ENCODE measurements at places on chromosomes 6 and 20. TPM values are rescaled to one million over a fixed set of nuclear protein-coding genes. Genes with fewer than 3 reads are reported as not detected.

GRCh38 chr6:128580224-128581110 lies 60.1 kb upstream of the PTPRK start:
- DNase-seq, result no peak
- H3K4me3 ChIP-seq, result no peak overlapping the region

DNA sequence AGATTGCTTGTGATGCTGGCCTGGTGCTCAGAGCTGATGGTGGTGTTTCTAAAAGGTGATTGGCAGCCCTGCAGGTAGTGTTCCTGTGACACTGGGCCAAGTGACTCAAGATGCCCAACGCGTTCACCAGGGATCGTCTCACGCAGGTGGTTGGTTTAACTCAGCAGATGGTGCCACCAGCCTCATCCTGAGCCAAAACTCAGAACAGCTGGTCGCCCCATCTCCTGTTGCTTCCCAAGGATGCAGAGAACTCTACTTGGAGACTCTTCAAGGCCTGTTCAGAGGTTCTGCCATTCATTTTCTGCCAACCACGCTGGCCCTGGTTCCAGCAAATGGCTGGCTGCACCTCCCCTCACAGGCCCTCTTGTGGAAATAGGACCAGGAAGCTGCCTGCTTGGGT lies 394.4 kb downstream of the CDH26 start:
- H3K36me3 ChIP-seq, result no peaks in the 10 kb centered on the region
- H3K27me3 ChIP-seq, result no peaks in the 10 kb centered on the region
- no peak for DNase-seq
- H3K4me1 ChIP-seq, result no peaks in the 10 kb centered on the region
- H3K4me3 ChIP-seq, result no peak overlapping the region

DNA sequence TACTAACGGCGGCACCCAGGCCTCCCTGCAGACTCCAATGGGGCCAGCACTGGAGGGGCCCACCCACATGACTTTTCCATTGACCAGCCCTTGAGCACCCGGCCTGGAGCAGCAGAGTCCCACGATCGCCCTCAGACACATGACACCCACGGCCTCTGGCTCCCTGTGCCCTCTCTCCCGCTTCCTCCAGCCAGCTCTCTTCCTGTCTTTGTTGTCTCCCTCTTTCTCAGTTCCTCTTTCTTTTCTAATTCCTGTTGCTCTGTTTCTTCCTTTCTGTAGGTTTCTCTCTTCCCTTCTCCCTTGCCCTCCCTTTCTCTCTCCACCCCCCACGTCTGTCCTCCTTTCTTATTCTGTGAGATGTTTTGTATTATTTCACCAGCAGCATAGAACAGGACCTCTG lies 26.1 kb upstream of the FANCE start:
- no peak overlapping the region for H3K4me3 ChIP-seq
- H3K4me1 ChIP-seq, result peaks cover 34% of the 10 kb centered on the region
- H3K27ac ChIP-seq, result peak overlapping the region; percentile 82

- no peak for DNase-seq
- no peaks in the 10 kb centered on the region for H3K36me3 ChIP-seq
- no peak overlapping the region for H3K27ac ChIP-seq
- no peaks in the 10 kb centered on the region for H3K4me1 ChIP-seq
- H3K27me3 ChIP-seq, result no peaks in the 10 kb centered on the region
- H3K4me3 ChIP-seq, result no peak overlapping the region
Observed at GRCh38 chr6:79238919-79239318, 4.4 kb upstream of the HMGN3 start.

- no peaks in the 10 kb centered on the region for H3K27me3 ChIP-seq
- no peak overlapping the region for H3K4me3 ChIP-seq
- no peaks in the 10 kb centered on the region for H3K4me1 ChIP-seq
- no peak overlapping the region for H3K27ac ChIP-seq
Observed at GRCh38 chr6:68876792-68877493, 241.9 kb downstream of the ADGRB3 start.

GRCh38 chr6:11766043-11766442 lies 12.6 kb downstream of the ADTRP start:
- no peak for DNase-seq
- peaks cover 18% of the 10 kb centered on the region for H3K4me1 ChIP-seq
- no peak overlapping the region for H3K27ac ChIP-seq
- no peaks in the 10 kb centered on the region for H3K36me3 ChIP-seq

DNA sequence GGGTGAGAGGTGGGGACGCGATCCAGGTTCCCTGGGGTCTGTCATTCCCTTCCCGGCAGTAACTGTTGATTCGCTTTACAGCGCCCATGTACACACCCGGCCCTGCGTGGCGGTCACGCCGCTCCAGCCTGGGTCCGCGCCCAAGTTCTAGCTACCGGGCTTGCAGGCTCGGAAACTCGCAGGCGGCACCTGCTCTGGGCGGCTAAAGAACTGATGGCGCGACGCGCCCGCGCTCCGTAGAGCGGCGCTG lies 1.4 kb upstream of the POU3F2 start:
- no peak overlapping the region for H3K27ac ChIP-seq
- no peaks in the 10 kb centered on the region for H3K36me3 ChIP-seq
- peaks cover 6% of the 10 kb centered on the region for H3K4me1 ChIP-seq
- peaks cover 69% of the 10 kb centered on the region for H3K27me3 ChIP-seq
- H3K4me3 ChIP-seq, result peak overlapping the region; percentile 46

- H3K27ac ChIP-seq, result no peak overlapping the region
- H3K4me3 ChIP-seq, result no peak overlapping the region
- no peak for DNase-seq
- no peaks in the 10 kb centered on the region for H3K4me1 ChIP-seq
- no peaks in the 10 kb centered on the region for H3K27me3 ChIP-seq
Observed at GRCh38 chr20:22789676-22790075, 205.3 kb upstream of the FOXA2 start.

- H3K27ac ChIP-seq, result no peak overlapping the region
- no peaks in the 10 kb centered on the region for H3K36me3 ChIP-seq
- no peaks in the 10 kb centered on the region for H3K4me1 ChIP-seq
- H3K27me3 ChIP-seq, result no peaks in the 10 kb centered on the region
- H3K4me3 ChIP-seq, result no peak overlapping the region
Observed at GRCh38 chr20:32902456-32903420, 44.0 kb downstream of the EFCAB8 start.

DNA sequence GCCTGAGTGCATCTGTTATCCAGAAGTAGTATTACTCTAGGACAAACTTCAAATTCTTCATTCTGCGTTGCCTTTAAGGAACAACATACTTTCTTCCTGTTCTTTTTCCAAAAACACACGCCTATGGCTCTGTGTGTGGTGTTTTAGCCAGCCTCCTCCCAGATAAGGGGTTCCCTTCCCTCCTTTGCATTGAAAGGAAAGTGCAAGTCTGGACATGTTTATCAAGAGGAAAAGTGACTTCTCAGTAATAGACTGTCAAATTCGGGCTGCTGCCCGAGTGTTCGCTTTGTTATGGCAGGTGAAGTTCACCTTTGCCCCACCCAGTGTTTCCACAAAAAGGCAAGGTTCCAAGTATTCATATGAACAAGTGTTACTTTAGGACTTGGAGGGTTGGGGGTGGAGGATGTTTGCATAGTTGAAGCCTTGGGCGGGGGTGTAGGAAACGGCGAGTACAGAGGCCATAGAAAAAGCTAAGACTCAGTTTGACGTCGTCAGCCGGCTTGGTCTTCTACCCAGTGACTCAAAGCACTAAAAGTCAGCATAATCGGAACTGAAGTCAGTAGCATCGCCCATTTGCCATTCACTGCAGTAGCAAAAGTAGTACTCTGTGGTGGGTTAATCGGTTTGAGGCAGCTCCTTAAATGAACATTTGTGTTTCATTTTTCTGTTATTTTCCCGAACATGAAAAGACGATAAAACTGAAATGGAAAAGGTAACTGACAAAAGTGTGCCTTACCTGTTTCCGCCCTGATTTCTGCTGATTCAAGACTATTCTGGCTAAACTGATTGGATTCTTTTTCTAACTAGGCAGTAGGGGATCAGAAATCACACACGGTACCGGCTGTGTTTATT lies 12.5 kb downstream of the PRDM1 start:
- no peaks in the 10 kb centered on the region for H3K27me3 ChIP-seq
- no peaks in the 10 kb centered on the region for H3K36me3 ChIP-seq
- H3K27ac ChIP-seq, result peak overlapping the region; percentile 91
- H3K4me1 ChIP-seq, result peaks cover 3% of the 10 kb centered on the region
- H3K4me3 ChIP-seq, result peak overlapping the region; percentile 39
- DNase-seq, result peak; percentile 80

GRCh38 chr6:150788089-150788488 lies 77.4 kb upstream of the MTHFD1L start:
- no peaks in the 10 kb centered on the region for H3K27me3 ChIP-seq
- H3K4me1 ChIP-seq, result no peaks in the 10 kb centered on the region

GRCh38 chr6:168494726-168495125 lies 53.7 kb downstream of the SMOC2 start:
- no peaks in the 10 kb centered on the region for H3K4me1 ChIP-seq
- no peak for DNase-seq
- H3K27me3 ChIP-seq, result no peaks in the 10 kb centered on the region
- H3K36me3 ChIP-seq, result no peaks in the 10 kb centered on the region
- H3K4me3 ChIP-seq, result no peak overlapping the region

- H3K27me3 ChIP-seq, result no peaks in the 10 kb centered on the region
- H3K4me1 ChIP-seq, result no peaks in the 10 kb centered on the region
- DNase-seq, result peak; percentile 88
- H3K36me3 ChIP-seq, result no peaks in the 10 kb centered on the region
- peak within 1 kb of the TSS; percentile 92 for H3K27ac ChIP-seq
Observed at GRCh38 chr6:116370760-116371119, at the start of gene DSE. Gene DSE, plus strand, starts transcription at chr6:116370947. Its CDS starts 28,304 bp downstream, at chr6:116399251.

DNA sequence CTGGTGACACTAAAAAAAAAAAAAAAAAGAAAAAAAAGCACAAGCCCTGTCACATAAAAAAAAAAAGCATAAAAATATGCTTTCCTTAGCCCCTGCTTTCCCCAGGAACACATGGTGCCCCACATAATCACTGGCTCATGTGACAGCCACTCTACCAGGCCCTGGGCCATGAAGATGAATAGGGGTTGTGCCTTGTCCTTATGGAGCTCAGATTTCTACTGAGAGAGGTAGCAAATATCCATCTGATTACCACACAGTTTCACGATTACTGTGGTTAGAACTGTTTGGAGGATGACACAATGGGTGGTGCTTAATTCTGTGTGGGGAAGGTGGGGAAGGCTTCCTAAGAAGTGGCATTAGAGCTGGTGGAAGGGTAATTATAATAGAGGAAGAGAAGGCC lies 9.3 kb downstream of the RAET1E start:
- peak; percentile 35 for DNase-seq
- H3K4me3 ChIP-seq, result no peak overlapping the region
- H3K27ac ChIP-seq, result no peak overlapping the region
- H3K27me3 ChIP-seq, result no peaks in the 10 kb centered on the region

GRCh38 chr6:170127151-170127550 lies 163.7 kb downstream of the DLL1 start:
- no peak overlapping the region for H3K4me3 ChIP-seq
- H3K27ac ChIP-seq, result no peak overlapping the region
- DNase-seq, result no peak
- H3K27me3 ChIP-seq, result no peaks in the 10 kb centered on the region
- no peaks in the 10 kb centered on the region for H3K4me1 ChIP-seq

GRCh38 chr6:144219056-144219685 lies 66.0 kb upstream of the UTRN start:
- no peaks in the 10 kb centered on the region for H3K36me3 ChIP-seq
- H3K27me3 ChIP-seq, result no peaks in the 10 kb centered on the region
- H3K27ac ChIP-seq, result no peak overlapping the region
- peaks cover 5% of the 10 kb centered on the region for H3K4me1 ChIP-seq
- no peak overlapping the region for H3K4me3 ChIP-seq

DNA sequence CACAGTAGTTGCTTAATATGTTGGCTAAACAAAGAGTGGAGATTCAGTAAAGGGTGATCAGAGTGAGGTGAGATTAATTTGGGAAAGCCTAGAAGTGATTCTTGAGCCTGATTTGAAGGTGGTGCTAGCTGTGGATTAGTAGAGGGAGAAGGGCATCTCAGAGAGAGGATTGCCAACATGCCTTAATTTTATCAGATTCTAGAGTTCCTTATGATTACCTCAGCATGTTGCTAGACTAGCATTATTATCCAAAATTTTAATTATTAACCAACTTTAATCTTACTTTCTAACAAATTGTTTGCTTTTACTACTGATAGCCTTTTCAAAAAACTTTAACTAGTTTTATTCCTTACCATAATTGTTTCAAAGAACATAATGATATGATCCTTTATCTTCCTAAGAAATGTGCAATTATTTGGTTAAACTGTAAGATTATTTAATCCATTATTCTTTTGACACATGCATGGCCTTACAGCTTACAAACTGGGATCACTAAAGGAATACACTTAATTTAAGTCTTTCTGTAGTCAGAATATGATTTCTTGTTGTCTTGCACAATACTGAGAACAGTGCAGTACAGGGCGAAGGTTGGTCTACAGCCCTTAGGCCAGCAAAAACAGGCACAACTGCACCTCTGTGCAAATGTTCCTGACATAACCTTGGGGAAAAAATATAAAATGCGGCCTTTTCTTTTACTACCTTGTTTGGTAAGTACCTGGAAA lies 88.9 kb downstream of the SLC16A10 start:
- H3K4me1 ChIP-seq, result no peaks in the 10 kb centered on the region
- H3K36me3 ChIP-seq, result no peaks in the 10 kb centered on the region
- H3K27me3 ChIP-seq, result peaks cover 3% of the 10 kb centered on the region

Gene BPI
- total RNA-seq, result not detected

Gene CCN2
- total RNA-seq, result 22.8 TPM

Gene PRL
- total RNA-seq, result not detected

Gene TNNC2
- total RNA-seq, result 1.3 TPM

Gene SEMG1
- not detected for total RNA-seq

Gene CLDN20
- not detected for total RNA-seq

Gene ZBTB12
- total RNA-seq, result 13.2 TPM

Gene MICB
- total RNA-seq, result 17.2 TPM

Gene TRERF1
- total RNA-seq, result 4.1 TPM

Gene TTK
- 0.51 TPM for total RNA-seq

Gene STMN3
- total RNA-seq, result 16.4 TPM

Gene TBP
- 7.8 TPM for total RNA-seq

Gene TCF15
- not detected for total RNA-seq

Gene HTR1E
- not detected for total RNA-seq

Gene DCDC2
- not detected for total RNA-seq

Gene XRN2
- total RNA-seq, result 99.3 TPM

Gene TFAP2A
- not detected for total RNA-seq

All from fibroblast of lung (primary cell).